ENCODE measurements at places on chromosomes 1 and 21.
A peak's percentile ranks its signal among the peaks of the same experiment; 100 is the strongest.

GRCh38 chr1:52904927-52905698 lies 16.4 kb downstream of the ECHDC2 start:
- peak; percentile 66 for DNase-seq

DNA sequence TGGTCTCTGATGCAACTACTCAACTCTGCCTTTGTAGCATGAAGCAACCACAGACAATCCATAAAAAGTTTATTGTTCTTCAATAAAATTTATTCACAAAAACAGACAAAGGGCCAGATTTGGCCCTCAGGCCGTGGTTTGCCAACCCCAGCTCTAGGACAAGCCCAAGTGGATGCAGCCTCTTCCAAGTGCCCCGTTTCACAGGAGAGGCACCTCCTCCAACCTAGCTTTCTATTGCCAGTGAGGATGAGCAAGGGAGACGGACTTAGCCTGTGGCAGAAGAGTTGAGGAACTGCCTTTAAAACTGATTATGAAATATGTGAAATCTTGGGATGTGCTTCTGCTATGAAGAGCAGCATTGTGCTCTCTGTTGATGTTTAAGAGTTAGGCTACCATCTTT lies 105.4 kb downstream of the PSMG1 start:
- DNase-seq = no peak

GRCh38 chr1:37483785-37484184 lies 9.4 kb downstream of the ZC3H12A start:
- no peak for DNase-seq

DNA sequence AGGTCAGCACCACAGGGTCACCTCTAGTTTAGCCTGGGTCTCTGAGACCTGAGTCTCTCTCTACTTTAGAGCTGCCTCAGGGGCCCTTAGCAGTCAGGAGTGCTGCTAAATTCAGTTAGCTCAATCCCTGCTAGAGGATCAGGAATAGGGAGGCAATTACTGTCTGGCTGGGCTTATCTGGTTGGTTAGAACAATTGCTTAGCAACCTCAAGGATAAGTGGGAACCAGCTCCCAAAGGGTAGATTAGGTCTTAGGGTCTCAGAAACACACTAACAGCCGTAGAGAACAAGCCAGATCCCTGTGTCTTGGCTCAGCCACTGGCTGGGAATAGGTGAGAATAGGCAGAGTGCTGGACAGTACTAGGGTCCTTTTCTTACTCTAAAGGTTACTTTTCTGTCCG lies 7.7 kb downstream of the PM20D1 start:
- no peak for DNase-seq

- no peak for DNase-seq
Measured at GRCh38 chr1:41291195-41291594, 49.1 kb upstream of the SCMH1 start.

- DNase-seq = no peak
Measured at GRCh38 chr1:197909384-197909783, 7.0 kb downstream of the C1orf53 start.

DNA sequence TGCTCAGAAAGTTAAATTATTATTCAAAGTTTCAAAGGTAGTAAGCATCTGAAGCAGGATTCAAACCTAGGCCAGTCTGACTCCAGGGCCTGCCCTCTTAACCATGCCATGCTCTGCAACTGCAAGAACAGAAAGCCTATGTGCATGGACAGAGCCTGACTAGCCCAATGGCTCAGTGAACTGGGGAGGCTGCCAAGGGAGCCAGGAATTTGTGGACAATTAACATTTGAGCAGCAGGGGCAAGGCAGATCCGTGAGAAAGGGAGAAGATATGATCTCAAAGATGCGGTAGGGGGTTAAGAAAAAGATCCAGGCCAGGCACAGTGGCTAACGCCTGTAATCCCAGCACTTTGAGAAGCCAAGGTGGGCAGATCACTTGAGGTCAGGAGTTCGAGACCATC lies 6.5 kb upstream of the ATP1A4 start:
- DNase-seq = no peak

GRCh38 chr1:185514311-185514710 lies 197.3 kb upstream of the IVNS1ABP start:
- no peak for DNase-seq

DNA sequence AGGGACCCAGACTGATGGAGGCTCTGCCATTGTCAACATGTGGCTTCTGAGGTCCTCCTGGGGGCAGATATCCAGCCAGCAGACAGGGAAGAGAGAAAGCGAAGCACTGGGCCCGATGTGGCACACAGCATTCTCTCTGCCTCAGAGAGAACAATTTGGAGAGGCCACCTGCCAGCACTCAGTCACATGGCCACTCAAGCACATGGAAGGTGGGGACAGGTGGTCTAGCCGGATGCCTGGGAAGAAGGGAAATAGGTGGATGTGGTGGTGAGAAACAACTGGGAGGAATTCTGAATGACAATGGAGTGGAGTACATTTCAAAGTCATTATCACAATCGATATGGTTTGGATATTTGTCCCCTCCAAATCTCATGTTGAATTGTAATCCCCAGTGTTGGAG lies 109.0 kb downstream of the UBE2U start:
- DNase-seq = no peak

DNA sequence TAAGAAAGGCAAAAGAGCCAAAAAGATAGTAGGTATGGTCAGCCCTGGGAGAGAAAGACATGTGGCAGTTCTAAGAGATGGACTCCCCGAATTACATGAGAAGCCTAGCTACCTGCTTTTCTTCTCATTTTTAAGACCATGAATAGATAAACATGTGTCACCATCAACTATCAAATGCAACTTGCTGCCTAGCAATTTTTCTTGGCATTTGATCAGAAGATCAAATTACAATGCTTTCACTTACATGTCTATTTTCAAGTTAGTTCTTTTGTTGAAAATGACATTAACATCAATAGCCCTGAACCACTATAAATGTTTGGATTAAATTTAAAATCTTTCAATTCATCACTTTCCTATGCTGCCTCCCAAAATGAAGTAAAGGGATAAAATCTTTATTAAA lies 212.3 kb downstream of the HHIPL2 start:
- DNase-seq = no peak

GRCh38 chr1:222618001-222618879 lies at the start of gene MIA3:
TSS of gene MIA3 (plus strand) at chr1:222618097. CDS start at chr1:222618111, 14 bp downstream.
- peak; percentile 84 for DNase-seq

DNA sequence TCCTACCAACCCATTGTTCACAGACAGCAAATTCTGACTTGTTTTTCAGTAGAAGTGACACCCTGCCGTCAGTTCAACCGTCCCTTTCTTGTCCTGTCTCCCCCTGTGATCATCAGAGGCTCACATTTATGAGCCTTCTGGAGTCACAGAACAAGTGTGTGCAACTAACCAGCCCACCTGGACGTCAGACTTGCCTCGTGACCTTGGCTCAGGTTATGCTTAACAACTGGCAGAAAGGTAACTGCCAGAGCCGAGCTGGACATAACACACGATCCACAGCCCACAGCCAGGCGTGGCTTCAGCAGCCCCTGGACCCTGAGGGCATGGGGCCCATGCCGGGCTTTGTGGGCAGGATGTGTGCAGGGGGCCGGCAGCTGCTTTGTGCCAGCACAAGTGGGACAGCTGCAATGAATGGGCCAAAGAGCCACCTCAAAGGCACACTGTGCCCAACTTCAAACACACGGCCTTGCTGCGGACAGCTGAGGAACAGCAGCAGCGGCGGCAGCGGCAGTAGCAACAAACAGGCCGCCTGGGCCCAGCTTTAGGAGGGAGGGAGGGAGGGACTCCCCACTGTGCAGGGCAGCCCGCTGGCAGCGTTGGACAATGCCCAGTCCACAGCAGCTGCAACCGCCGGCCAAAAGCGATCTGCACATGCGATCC lies 103.9 kb downstream of the ZBTB18 start:
- DNase-seq = no peak

- DNase-seq = no peak
Measured at GRCh38 chr1:39631361-39632322, 7.8 kb downstream of the HEYL start.

GRCh38 chr1:51919684-51920083 lies 41.2 kb upstream of the NRDC start:
- DNase-seq = no peak

- DNase-seq = no peak
Measured at GRCh38 chr1:119569095-119569494, 62.1 kb downstream of the HSD3B1 start.
